ENCODE measurements at places on chromosomes 4 and X. TPM values are rescaled to one million over a fixed set of nuclear protein-coding genes. Genes with fewer than 3 reads are reported as not detected.

DNA sequence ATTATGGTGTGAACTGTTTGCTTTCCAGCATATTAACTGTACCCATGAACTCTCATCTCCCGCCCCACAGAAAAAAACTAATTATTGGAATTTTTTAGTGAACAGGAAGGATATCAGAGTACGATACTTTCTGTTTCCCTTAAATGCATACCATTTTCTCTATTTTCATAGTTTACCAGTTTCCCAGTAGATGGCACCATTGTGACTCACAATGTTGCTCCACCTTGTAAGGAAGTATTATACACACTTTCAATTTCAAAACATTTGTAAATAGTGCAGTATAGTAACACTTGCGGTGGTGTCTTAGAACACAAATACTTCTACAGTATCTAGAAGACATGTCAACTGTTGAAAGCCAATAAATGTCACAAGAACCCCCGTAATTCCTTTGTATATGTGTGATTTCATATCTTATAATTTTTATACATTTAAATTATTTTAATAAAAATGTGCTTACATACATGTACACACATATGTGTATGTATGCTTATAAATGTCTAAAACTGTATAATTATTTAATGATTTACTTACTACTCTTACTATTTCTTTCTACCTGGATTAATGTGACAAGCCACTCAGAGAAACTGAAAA, 167.3 kb downstream of the SLIT2 start:
- H3K4me1 ChIP-seq = no peaks in the 10 kb centered on the region

- H3K27me3 ChIP-seq = peaks cover 3% of the 10 kb centered on the region
- H3K27ac ChIP-seq = peak overlapping the region; percentile 84
- no peaks in the 10 kb centered on the region for H3K36me3 ChIP-seq
- H3K4me3 ChIP-seq = no peak overlapping the region
Measured at GRCh38 chr4:38529189-38530115, 134.5 kb upstream of the KLF3 start.

DNA sequence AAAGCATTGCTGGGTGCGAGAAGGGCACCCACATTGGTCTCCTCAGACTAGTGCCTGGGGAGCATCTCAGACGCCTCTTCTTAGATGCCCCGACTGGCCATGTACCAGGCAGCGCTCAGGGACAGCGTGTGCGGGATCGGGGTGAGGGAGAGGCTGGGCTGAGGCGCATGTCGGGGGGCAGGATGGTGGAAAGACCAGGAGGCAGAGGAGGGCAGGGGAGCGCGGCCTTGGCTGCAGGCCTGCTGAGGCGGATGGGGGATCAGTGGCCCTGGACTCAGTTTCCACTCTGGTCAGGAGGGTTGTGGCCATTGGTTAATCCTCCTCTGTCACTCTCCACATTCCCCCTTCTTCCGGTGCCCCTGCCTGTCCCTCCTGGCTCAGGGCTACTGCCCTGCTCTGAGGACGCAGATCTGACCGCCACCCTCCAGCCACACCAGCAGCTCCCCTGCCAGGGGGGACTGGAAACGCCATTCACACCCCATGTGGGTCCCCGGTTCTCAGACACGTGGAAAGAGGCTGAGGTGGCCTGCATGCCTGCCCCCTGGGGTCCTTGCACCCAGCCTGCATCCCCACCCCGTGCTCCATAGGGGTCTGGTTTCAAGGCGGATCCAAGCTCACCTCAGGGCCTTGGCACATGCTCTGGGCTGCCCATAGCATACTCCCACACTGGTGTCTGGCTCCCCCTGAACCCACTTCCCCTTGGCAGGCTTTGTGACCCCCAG, 105.9 kb downstream of the CPZ start:
- H3K36me3 ChIP-seq = no peaks in the 10 kb centered on the region
- H3K4me3 ChIP-seq = no peak overlapping the region
- no peak overlapping the region for H3K27ac ChIP-seq
- no peaks in the 10 kb centered on the region for H3K4me1 ChIP-seq

Gene CTAG2
- total RNA-seq = not detected

All from T-cell (primary cell).